ENCODE measurements at places on chromosomes 1 and 21. TPM values are rescaled to one million over a fixed set of nuclear protein-coding genes. Genes with fewer than 3 reads are reported as not detected.

NEK2 gene
- polyA plus RNA-seq = 5.3 TPM

STYXL2 gene
- polyA plus RNA-seq = 0.40 TPM

AUNIP gene
- polyA plus RNA-seq = 0.41 TPM

DNA sequence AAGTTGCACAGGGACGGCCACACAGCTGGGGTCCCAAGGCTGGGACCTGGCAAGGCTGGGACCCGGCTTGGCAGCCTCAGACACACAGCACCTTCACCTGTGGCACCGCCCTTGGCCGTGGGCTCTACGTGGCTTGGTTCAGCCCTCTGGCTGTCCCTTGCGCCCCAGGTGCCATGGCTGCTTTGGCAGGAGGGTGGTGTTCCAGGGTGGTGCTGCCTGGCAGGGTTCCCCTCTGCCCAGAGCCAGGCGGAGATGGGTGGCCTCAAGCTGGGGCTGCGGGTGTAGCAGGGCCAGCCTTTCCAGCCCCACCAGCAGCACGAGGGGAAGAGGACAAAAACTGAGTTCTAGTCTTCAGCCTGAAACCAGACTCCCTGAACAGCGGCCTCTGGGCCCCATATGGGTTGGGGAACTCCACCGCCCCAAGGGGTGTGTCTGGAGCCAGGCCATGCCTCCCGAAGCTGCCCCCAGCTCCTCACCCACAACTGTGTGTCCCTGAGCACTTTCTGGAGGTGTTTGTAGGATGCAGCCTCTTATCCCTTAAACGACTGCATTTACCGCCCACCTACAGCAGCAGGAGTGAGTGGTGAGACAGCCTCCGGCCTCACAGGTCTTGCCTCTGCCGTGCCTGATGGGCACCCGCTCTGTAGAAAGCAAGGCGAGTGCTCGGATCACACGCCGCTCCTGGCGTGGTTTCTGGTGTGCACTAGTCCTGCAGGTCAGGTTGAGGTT lies 92.3 kb downstream of the PDE9A start:
- DNase-seq = no peak

GRCh38 chr1:186722711-186723309 lies 42.6 kb upstream of the PTGS2 start:
- DNase-seq = peak; percentile 70

DNA sequence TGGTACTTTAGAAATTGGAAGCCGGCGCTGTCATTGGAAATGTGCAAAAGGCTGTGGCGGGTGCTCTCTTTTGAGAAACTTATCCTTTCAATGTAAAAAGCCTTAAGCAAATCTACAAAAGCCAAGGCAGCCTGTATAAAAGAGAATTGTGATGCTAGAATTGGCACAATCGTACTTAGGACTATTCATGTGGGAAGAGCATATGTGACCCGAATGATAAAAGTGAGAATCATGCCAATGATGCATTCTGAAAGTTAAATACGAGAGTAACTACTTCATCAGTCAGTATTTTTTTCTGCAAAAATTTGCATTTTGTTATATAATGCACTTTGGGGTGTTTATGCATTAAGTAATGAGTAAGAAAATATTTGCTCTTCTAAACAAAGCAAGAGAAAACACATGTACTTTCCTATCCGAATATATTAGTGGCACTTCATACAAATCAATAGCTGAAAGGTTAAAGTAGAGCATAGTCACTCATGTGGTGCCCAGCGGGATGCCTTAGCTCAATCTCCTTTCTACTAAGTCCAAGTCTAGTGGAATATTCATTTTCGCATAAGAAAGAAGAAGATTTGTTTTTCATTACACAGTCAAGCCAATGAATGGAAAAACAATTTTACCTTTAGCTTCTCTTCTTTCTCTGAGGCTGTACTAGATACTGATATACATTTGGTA lies 1256.6 kb upstream of the B3GALT2 start:
- no peak for DNase-seq

DNA sequence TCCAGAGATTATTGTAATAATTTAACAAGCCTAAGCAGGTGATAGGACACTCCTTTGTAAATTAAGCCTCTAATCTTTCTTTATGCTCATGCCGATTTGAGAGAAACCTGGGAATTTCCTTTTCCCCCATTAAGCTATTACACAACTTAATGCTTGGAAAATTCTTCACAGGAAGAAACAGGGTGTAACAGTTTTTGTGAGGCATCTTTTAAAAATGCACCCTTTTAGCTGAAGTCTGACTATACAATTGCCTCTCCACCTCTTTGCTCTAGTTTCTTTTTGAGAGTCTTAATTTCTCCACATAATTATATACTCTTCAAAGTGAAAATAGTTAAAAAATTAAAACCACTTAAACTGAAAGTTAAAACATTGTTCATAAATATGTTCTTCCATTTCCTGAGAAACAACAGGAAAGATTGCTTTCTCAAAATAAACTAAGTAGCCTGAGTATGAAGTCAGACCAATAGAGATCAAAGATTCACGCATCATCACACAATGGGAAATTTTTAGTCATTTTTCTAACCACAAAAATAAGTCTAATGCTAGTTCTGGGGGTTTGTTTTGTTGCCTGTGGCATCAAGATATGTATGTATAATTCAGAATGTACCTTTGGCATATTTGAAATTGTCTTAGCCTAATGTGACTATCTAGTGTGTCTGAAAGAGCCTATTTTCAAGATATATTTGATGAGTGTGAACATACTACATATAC lies 34.7 kb downstream of the LRRC8D start:
- DNase-seq = no peak

GRCh38 chr1:201740086-201740541 lies 88.8 kb upstream of the IPO9 start:
- DNase-seq = peak; percentile 41

DNA sequence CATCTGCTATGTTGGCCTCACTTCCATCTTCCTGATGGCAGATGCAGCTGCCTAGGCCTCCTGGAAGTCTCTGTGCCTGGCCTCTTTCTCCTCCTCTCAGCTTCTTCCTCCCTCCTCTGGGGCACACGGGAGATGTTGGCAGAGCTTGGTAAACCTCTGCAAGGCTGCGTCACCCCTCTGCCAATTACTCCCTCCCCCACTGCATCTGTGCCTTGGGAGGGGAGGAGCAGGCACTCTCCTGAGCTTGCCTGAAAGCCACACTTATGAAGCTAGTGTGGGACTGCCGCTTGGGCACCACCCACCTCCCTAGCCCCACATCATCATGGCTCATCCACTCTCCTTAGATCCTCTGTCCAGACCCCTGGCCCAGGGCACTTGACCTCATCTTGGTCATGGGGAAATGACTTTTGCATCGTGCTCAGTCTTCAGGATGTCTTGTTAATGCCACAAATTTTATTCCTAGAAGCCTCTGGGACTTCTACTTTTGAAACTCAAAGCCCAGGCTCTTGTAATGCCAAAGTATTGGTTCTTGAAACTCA lies 7.3 kb upstream of the TMEM51 start:
- DNase-seq = no peak
